ENCODE measurements at places on chromosomes 4 and X.

- DNase-seq = no peak
Measured at GRCh38 chr4:151573945-151574344, 165.0 kb downstream of the FHIP1A start.

DNA sequence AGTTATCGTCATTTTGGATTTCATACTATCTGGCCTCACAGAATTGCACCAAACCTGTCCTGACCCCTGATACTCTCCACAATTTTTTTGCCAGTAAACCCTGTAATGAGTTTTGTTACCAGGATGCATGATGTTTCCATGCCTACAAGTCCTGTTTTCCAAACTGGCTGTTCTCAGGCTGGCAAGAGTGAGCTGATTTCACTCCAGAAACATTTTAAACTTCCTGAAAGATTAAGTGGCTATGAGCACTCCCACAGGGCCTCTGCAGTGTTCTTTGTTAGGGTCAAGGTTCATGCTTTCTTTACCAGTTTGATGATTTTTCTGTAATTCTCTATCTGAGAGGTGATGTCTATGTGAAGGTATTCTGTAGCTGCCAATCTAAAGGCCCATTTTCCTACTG is 31.7 kb upstream of the PDLIM3 start:
- no peak for DNase-seq

GRCh38 chr4:173159791-173160190 is 8.8 kb upstream of the GALNT7 start:
- DNase-seq = no peak

GRCh38 chr4:189981970-189982369 is 41.3 kb downstream of the FRG1 start:
- no peak for DNase-seq

- no peak for DNase-seq
Measured at GRCh38 chrX:9429767-9430166, 35.1 kb upstream of the TBL1X start.

DNA sequence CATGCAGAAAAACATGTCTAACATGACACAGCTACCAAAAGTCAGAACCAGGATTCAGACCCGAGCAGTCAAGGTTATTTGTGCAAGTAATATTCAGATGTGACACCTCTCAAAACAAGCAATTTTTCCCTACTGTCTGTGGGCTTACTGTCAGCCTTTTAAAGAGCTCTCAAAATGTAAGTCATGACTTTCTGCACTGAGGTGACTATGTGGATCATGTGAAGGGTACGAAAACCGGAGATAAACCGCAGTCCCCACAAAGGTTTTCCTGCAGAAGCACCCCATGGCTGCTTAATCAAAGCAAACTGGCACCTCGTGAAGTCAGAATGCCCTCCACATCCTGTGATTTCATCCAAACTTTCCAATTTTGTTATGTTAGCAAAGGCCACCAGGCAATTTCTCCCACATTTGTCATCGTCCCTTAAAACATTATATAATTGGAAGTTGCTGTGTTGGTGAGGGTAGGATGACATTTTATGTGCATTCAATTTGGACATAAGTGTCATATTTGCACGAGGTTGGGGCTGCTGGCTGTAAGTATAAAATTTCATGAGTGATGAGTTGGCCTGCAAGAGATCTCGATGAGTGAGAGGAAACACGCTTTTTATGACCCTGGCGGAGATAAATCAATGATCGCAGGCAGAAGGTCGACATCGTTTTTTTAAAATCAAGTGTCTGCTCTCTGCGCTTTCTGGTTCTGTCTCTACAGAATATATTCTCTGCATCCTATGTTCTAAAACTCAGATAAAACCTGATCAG is 161.2 kb downstream of the STK32B start:
- DNase-seq = no peak

DNA sequence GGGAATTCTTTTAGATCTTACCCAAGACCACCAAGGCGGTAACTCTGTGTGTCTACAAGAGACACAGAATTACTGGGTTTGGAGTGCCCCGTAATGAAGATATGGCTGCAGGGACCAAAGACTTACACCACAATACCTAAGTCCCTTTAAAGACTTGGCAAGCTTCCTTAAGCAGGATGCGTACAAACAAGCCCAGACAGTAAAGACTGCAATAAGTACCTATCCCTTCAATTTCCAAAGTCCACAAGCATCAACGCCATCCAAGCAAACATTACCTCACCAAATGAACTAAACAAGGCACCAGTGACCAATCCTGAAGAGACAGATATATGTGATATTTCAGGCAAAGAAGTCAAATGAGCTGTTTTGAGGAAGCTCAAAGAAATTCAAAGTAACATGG is 42.3 kb upstream of the RNF128 start:
- DNase-seq = no peak

DNA sequence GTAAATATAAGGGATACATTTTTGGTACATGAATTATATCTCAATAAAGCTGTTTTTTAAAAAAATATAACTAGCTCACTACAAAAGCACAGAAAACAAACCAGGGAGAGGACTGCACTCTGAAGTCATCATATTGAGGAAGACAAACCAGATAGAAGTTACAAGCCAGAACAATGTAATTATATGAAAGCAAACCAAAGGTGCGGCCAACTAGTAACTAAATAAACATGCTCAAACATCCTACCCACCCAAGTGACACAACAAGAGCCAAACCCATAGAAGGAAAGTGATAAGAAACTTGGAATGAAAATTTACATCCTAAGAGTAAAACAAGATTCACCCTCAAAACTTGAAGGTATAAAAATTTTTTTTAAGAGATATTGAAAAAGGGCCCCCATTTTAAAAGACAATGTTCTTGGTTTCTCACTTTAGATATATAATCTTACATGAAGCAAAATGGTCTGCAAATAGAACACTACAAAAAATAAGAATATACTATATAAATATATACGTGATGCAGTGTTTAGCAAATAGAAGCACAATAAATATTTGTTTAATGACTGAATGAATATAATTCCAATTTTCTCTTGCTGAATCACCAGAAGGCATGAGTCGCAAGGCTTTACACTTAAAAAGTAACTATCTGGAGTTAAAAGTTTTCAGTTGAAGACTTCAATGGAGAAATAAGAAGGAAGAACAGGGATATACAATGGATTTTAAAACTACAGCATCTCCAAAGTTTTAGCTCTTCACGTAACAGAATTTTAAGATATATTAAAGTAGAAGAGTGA is 4.0 kb upstream of the SH3D19 start:
- DNase-seq = no peak

DNA sequence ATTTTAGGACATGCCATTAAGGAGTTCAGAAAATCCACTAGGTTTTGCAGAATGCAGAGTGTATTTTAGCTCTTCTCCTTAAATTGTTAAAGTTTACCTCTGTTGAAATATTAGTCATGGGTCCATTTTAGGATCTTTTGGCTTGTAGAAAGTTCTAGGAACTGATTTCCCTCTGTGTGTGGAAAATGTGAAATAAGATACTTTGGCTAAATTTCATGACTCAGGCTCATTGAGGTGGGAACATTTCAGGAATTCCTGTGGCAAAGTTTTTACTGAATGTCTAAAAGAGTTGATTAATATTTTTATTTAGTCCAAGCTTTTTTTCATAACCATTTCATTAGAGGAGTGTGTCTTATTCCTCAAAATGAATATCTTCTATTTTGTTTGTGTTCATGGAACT is 7.0 kb downstream of the FHIP1A start:
- DNase-seq = no peak

DNA sequence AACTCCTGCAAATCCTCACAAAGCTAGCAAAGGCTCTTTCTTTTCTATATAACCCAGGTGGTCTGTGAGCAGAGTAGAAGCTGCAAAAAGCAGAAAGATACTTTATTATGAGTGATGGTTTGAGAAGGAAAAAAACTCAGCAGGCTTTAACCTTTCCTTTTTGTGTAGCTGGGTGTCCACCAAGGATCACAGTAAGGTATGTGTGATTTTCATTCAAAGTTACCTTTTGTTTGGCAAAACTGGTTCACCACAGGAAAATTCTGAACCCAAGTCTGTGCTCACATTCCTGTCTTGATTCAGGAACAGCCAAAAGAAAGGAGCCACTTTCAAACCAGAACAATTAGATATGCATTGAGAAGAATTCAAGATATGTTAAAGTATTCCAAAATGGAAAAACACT is 35.7 kb downstream of the FRAS1 start:
- no peak for DNase-seq

- no peak for DNase-seq
Measured at GRCh38 chr4:26175006-26175786, 145.6 kb upstream of the RBPJ start.

GRCh38 chr4:3406431-3406830 is 35.3 kb upstream of the HGFAC start:
- DNase-seq = peak; percentile 1

DNA sequence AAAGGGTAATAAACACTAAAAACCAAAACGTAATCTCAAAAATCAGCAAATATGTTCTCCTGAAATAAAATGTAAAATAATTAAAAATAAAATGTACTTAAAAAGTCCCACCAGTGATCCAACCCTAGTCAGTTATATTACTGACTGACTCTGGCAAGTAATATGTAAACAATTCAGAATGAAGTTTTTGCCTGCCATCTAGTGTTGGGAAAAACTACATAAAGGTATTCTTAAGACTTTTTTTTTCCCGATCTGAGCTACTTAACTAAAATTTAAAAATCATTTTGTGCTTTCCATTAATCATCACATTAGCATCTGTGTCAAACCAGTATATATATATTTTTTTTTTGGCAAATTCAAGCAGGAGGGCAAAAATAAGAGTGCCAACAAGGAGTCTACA is 24.0 kb downstream of the RCHY1 start:
- peak; percentile 8 for DNase-seq

DNA sequence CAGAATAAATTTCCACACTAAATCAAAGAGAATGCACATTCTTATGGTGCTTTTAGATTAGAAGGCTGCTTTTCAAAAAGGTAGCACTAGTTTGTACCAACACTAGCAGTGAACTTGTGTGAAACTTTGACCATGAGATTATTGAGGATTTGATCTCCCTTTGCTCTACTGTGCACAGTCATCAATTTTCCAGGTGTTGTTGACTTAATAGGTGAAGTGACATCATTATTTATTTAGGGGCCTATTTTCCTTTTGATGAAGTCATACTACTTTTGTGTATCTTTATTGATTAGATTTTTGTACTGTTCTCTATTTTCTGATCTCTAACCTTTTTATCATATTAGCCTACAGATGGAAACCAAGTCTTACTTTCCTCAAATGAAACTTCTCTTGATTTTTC is 507.9 kb upstream of the LCORL start:
- DNase-seq = no peak

- DNase-seq = no peak
Measured at GRCh38 chr4:1761130-1761689, 31.9 kb upstream of the FGFR3 start.

DNA sequence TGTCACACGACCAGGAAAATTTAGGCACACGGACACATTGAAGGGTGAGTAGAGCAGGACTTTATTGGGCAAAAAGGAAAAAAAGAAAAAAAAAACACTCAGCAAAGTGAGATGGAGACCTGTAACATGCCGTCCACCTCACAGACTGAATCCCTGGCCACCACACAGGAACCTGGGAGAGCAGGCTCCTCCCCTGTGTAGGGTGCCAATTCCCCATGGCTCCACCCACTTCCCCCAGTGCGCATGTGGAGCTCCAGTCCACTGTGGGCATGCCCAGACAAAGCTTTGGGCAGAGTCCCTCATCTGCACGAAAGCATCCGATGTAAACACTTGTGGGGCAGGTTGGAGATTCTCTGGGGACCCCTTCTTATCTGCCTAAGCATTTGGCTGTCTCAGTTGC is 23.6 kb upstream of the CBR4 start:
- peak; percentile 50 for DNase-seq

DNA sequence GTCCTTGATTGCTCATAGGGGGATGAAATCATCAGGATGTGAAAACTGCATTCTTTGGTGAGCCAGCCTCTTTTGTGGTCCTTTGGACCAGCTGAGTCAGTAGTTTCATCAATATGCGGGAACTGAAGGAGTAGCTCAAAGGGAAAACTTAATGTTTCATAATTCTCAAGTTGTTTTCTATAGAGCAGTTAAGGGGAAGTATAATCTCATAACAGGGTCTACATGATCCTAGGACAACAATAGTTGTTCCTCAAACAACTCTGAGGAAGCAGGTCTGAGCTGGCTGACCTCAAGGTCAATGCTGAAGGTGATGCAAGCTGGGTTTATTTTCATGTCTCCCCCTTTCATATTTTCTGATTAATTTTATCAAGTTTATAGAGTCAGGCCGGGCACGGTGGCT is 36.1 kb upstream of the IRF2 start:
- DNase-seq = no peak
